ENCODE measurements at places on chromosomes 5 and 9.

DNA sequence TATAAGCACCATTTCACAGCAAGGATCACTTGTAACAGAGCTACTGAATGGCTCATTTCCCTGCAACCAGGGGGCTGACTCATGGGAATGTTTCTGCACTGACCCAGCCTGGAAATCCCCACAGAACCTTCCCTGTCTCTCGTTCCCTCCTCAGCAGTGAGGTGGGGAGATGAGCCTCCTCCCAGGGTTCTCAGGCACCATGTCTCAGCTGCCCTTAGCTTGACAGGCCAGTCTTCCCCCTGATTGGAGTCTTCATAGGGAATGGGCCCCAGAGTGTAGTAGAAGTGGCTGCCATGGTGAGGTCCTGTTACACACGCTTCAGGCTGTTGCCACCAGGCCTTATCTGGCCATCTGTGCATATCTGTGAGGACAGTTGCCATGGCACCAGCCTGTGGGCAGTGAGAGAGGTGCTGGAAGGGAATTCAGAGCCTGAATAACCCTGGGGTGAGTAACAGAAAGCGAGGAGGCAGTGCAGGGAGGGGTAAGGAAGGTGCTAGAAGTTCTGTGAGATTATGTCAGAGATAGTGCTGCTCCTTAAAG, 324.4 kb downstream of the ENC1 start:
- DNase-seq, result peak; percentile 84

GRCh38 chr5:125370461-125371205, 624.2 kb upstream of the ZNF608 start:
- DNase-seq, result no peak

DNA sequence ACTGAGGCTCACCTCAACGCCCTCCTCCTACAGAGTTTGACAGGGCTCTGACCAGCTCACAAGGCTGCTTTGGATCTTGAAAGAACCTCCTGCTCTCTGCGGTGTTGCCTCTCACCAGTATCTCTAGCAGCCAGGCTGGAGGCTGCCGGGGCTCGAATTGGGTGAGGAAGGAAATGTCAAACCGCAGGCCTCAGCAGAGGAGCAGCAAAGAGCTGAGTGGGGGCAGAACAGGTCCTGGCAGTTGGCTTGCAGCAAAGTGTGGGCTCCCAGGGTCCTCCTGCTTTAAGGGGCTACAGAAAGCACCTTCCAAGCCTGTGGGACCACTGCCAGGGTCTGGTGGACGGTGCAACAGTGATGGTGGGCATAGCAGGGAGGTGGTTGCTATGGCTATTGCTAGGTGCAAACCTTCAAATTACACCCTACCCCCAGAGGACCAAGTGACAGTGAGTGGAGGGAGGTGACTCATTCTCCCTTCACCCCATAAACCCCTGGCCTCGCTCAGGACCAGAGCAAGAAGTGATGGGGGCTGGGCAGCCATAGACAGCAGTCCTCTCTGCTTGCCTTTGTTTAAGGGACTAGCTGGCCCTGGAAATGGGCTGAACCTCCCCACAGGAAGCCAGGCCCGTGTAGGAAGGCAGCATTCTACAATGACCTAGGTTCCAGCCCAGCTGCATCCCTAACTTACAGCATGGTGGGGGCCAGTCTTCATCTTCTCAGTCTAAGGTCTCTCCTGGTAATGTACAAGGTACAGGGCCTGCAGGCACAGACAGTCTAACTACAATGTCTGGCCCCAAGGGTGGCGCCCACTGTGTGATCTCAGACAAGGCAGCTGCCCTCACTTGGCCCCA, 18.7 kb downstream of the LCP2 start:
- DNase-seq, result peak; percentile 87

GRCh38 chr9:121503444-121503843, 3.8 kb upstream of the GGTA1 start:
- DNase-seq, result peak; percentile 39

GRCh38 chr5:79753092-79753491, 63.5 kb downstream of the CMYA5 start:
- no peak for DNase-seq

- DNase-seq, result no peak
Observed at GRCh38 chr5:139651043-139651834, 3.1 kb downstream of the CXXC5 start.

GRCh38 chr9:105658351-105658750, 3.9 kb upstream of the TAL2 start:
- DNase-seq, result no peak

GRCh38 chr5:68251804-68252522, 36.4 kb downstream of the PIK3R1 start:
- DNase-seq, result no peak

GRCh38 chr9:93458712-93459111, 5.3 kb upstream of the FAM120AOS start:
- DNase-seq, result no peak

- no peak for DNase-seq
Observed at GRCh38 chr5:31702712-31703111, 63.8 kb downstream of the PDZD2 start.

DNA sequence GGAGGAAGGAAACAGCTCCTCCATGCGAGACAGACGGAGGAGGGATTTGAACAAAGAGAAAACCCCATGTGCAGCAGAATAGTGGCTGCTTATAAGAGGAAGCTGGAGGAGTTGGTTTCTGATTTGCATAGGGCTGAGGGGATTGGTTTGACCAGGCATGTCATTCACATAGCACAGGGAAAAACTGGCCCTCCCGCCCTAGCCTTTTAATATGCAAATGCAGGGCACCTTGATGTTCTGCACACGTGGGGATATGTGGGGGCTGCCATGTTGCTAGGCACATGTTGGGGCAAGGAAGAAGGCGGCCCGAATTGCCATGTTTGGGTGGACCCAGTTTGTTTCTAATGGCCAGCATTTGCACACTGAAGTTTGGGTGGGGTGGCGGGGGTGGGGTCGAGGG, 42.2 kb downstream of the OSMR start:
- DNase-seq, result no peak

GRCh38 chr9:130186051-130186450, 13.8 kb downstream of the NCS1 start:
- DNase-seq, result no peak

GRCh38 chr5:76737846-76738245, 21.9 kb downstream of the F2R start:
- DNase-seq, result no peak

- DNase-seq, result no peak
Observed at GRCh38 chr5:155884041-155884440, 442.9 kb upstream of the SGCD start.

DNA sequence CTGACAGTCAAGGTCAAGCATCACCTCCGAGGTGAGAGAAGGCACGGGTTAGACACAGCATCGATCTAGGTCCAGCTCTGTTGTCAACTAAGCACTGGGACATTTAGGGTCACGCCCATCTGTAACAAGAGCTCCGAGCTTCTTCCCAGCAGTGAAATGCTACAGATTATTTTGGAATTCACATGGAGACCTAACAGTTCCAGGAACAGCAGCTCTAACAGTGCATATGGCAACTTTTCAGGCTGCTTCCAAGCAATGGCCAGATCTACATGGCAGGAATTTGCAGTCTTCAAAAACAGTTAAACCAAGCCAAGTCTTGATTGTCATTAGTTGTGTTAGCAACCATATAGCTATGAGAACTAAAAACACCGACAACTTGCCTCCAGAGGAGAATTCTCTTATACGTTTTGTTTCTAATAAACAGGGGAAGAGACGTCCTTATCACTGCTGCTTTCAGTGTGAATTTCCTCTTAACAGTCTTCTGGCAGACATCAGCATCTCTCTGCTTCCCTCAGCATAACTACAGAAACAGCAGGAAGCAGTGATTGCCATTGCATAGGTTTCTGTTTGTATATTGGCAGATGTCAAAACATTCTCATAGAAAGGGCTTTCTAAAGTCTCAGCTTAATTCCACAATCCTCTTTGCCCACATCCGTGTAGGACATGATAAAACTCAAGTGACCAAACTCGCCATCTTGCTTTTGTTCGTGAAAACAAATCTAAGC, 242.1 kb upstream of the DAPK1 start:
- DNase-seq, result no peak
